ENCODE measurements at places on chromosomes 2 and 18.

DNA sequence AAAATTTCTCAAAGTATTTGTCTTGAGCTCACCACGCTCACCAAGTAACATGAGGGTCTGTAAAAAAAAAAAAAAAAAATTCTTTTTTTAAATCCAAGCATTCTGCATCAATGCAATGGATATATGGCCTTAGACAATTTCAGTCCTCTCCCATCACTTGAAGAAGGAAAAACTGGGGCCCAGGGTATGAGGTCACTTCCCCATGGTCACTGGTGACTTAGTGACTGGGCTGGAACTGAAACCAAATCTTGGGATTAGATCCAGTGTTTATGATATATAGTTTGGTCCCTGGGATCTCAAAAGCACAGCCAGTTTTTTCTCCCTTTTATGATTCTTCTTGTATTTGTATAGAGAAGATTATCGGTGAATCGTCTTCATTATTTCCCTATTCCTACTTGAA lies 477.9 kb upstream of the TNP1 start:
- DNase-seq, result no peak

- no peak for DNase-seq
Measured at GRCh38 chr2:160632084-160632975, 138.7 kb upstream of the RBMS1 start.

DNA sequence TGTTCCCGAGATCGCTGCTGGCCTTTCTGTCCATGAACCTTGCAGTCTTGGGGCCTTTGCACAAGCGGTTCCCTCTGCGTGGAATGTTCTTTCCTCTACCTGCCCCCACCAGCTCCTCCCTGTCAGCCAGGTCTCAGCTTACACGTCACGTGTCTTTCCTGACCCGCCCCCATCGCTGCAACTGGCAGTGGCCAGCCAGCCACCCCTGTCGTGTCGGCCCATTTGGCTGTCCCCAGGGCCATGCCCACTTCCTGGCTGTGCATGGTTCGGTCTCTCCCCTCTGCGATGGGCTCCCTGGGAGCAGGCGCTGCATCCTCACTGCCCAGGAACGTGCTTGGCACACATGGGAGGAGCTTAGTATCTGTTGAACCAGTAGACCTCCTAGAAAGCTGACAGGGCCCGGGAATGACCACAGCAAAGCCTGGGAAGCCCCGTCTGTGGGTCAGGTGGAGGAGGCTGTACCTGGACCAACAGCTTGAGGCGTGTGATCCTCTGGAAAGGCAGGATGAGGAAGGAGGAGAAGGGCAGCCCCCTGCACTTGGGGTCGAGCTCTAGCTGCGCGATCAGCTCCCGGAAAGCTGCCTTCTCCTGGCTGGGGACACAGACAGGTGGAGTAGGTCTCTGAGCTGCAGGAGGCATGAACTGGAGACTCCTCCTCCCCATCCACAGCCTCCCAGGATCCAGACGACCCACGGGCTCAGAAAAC lies 21.0 kb downstream of the SNORC start:
- DNase-seq, result no peak

- DNase-seq, result no peak
Measured at GRCh38 chr2:44956843-44957242, 15.3 kb downstream of the SIX3 start.

GRCh38 chr2:84776011-84776410 lies 104.9 kb downstream of the TRABD2A start:
- DNase-seq, result no peak

GRCh38 chr2:88925770-88926462 lies 234.4 kb downstream of the RPIA start:
- no peak for DNase-seq

GRCh38 chr18:35592298-35592697 lies 10.8 kb downstream of the GALNT1 start:
- DNase-seq, result no peak

- no peak for DNase-seq
Measured at GRCh38 chr2:235088496-235088921, 136.7 kb downstream of the SH3BP4 start.

DNA sequence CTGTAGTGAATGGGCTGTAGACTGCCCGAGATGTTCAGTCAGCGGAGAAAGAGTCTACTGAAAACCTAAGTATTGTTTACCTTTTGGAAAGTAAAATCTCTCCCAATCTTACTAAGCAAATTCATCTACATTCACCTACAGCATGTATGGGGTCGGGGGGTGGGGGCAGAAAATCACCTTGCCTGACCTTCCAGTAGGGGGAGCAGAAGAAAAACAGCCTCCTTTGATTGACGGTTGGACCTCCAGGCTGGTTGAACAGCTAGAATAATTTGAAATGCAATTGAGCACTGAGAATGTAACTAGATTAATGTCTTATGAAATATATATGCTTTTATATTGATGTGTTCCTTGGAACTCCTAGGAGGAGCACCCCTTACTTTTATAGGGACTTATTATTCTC lies 10.0 kb downstream of the LRATD1 start:
- no peak for DNase-seq

- no peak for DNase-seq
Measured at GRCh38 chr2:238890618-238891456, 43.0 kb downstream of the TWIST2 start.

DNA sequence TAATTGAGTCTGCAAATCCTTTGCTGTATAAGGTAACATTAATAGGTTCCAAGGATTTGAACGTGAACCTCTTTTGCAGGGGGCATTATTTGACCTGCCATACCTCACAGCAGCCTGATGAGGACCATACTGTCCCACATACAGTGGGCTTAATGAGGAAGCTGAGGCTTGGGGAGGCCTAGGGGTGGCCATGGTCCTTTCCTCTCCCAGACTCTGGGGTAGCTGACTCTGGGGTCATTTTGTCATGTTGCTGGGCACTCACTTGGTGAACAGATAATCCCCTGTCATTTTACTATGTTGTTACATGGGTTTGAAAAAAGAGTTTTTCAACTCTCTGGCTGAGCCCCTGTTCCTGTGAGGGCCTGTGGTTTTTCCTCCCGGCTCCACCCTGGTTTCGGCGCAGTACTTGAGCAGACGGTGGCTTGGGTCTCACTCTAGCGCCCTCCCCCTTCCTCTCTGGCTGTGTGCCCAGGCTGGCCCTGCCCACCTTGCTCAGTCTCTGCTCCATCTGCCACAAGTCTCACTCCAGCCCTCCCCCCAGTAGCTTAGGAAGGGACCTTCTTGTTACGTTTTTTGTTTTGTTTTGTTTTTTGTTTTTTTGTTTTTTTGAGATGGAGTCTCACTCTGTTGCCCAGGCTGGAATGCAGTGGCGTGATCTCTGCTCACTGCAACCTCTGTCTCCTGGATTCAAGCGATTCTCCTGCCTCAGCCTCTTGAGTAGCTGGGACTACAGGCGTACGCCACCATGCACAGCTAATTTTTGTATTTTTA lies 21.0 kb downstream of the INPP4A start:
- DNase-seq, result no peak
